NCI-H510A treated with DMSO at 0.1 percent for 48 hours (cell line): ENCODE measurements at places on chromosomes 11 and 22.

DNA sequence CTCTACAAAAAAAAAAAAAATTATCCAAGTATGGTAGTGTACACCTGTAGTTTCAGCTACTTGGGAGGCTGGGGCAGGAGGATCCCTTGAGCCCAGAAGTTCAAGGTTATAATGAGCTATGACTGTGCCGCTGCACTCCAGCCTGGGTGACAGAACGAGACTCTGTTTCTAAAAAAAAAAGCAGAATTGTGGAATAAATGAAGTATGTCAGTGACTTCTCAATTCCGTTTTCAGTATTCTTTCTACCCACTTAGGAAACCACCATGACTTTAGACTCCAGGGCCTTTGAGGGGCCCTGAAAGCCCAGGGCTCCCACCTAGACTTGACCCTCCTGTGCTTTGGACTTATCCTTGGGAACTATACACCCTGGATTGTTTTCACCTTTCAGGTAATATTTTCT, 6.5 kb upstream of the NUP160 start:
- no peak for DNase-seq

- no peak for DNase-seq
Measured at GRCh38 chr11:57216463-57216862, 20.6 kb downstream of the APLNR start.

GRCh38 chr11:122851366-122851966, 13.2 kb downstream of the CRTAM start:
- no peak for DNase-seq

DNA sequence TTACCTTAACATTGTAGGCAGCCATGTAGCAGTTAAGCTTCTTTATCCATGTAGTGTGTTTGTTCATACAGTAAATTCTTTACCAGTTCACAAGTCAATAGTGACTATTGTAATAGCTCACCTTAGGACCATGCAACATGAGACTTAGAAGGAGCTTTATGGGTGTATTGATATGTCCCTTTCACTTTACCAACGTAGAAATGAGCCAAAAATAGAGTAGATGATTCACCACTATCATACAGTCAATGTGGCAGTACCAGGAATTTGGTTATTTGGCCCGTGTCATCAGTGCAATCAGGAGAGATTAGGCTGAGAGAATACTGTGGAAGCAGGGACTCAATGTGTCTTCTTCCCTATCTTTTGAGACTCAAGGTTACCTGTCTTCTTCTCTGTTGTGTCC, 4.7 kb downstream of the ZDHHC13 start:
- no peak for DNase-seq

DNA sequence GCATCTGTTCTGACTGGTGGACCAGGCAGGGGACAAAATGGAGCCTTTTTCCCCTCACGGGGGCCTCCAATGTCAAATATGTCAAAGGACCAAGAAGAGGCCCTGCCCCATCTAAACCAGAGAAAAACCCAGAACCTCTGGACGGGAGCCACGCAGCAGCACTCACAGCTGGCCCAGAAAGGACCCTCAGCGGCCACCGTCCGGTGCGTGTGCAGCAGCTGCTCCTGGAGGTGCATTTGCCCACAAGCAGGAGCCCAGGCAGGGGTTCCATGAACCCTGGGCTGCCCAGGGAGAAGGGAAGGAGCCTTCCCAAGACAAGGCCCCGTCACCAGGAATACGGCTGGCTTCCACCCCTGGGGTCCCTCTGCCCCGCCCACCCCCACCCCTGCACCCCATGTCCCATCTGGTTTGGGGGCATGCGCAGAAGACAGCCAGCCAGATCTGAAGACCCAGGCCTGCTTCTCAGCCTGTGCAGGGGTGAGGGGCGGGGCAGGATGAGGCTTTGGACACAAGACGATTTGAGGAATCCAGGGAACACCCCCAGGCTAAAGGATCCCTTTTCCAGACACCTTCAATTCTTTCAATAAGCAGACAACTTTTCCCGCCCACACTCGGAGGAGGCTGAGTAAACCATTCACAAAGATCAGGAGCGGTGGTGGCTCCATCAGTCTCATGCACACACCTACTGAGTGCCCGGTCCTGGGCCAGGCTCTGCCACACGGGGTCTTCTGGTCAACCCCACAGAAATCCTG, 423.1 kb downstream of the SHANK2 start:
- no peak for DNase-seq

DNA sequence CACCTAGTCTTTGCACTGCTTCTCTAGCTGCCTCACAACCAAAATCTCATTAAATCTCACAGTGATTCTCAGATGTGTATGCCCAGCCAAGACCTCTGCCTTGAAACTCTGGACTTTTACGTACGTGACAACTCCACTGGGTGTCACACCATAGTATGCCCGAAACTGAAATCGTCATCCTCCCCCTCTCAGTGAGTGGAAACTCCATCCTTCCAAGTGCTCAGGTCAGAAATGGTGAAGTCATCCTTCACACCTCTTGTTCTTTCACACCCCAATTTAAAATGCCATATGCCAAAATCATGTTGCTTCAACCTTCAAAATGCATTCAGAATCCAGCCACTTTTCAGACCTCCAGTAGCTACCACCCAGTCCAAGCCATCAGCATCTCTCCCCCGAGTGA, 42.5 kb downstream of the SFI1 start:
- DNase-seq: no peak

DNA sequence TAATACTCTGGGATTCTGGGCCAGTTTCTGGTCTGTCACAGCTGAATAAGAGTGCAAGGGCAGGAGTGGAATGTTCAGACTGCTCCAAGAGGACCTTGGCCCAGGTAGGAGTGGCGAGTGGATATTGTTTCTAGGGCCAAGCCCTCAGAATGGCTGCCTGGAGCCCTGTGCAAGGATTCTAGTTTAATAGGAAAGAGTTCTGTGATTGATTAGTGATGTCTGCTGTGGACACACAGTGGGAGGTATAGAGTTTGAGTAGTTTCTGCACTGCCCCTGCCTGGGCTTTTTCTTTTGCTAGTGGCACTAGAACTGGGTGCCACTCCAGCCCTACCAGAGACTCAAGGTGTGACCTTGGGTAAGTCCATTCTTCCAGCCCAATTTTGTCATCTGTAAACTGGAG, 9.7 kb upstream of the MPPED1 start:
- no peak for DNase-seq

DNA sequence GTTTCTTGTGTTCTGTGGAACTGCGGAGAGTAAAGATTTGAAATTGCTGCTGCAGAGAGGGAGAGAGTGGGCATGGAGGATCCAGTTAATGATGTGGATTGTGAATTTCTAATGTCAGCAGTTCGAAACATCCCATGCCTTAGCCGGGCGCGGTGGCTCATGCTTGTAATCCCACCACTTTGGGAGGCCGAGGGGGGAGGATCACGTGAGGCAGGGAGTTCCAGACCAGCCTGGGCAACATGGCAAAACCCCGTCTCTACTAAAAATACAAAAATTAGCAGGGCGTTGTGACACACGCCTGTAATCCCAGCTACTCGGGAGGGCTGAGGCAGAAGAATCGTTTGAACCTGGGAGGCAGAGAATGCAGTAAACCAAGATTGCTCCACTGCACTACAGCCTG, 1.1 kb upstream of the CAVIN3 start:
- DNase-seq: no peak

- no peak for DNase-seq
Measured at GRCh38 chr22:47279337-47279736, 516.9 kb downstream of the TBC1D22A start.

DNA sequence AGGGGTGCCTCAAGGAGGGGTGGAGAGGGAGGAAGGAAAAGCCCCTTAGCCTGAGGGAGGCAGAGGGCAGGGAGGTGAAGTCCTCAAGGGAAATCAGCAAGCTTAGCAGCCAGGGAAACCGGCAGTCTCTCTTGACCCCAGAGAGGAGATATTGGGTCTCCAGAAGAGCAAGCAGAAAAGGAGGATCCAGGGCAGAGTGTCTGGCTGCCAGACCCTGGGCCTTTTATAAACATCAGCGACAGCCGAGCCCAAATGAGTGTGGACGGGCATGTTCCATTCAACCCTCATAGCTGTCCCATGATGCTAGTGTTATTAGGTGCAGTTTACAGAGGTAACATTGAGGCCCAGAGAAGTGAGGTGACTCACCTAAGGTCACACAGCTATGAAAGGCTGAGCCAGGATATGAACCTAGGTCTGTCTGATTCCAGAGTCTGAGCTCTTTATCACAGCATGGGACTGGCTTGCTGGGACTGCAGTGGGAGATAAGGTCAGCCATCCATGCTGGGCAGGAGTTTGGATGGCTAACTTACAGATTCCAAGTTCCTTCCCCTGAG, 9.3 kb downstream of the PRDM11 start:
- no peak for DNase-seq

DNA sequence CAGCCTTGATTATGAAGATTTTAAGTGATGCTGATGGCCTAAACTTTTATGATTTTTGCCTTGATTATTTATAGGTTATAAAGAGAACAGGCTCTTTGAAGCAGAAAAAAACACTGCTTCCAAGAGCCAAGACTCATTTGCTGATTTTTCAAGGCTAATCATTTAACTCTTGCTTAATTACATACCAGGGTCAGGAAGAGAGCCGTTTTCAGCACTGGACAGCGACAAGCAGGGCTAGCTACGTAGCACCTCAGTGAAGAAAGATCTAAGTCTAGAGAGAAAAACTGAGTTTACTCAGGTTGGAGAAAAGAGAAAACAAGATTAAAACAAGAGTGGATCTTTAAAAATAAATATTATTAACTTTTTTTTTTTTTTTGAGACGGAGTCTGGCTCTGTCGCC, 615.4 kb upstream of the B3GAT1 start:
- DNase-seq: no peak

GRCh38 chr22:25370322-25370721, 150.9 kb downstream of the CRYBB2 start:
- DNase-seq: no peak

GRCh38 chr22:30314915-30315314, 11.8 kb downstream of the TBC1D10A start:
- DNase-seq: no peak

- no peak for DNase-seq
Measured at GRCh38 chr11:78234006-78234405, 45.3 kb downstream of the USP35 start.

GRCh38 chr22:37563153-37564081, 3.1 kb downstream of the CDC42EP1 start:
- no peak for DNase-seq

GRCh38 chr11:95143106-95143681, 53.5 kb downstream of the ENDOD1 start:
- DNase-seq: no peak

GRCh38 chr11:118342503-118343161, at the start of gene CD3D:
CD3D (minus strand) TSS chr11:118342705; CDS start chr11:118342607, 98 bp downstream.
- no peak for DNase-seq

- no peak for DNase-seq
Measured at GRCh38 chr11:127866109-127866508, 721.2 kb downstream of the ETS1 start.

- peak; percentile 86 for DNase-seq
Measured at GRCh38 chr11:65551572-65552387, 6.4 kb downstream of the LTBP3 start.

DNA sequence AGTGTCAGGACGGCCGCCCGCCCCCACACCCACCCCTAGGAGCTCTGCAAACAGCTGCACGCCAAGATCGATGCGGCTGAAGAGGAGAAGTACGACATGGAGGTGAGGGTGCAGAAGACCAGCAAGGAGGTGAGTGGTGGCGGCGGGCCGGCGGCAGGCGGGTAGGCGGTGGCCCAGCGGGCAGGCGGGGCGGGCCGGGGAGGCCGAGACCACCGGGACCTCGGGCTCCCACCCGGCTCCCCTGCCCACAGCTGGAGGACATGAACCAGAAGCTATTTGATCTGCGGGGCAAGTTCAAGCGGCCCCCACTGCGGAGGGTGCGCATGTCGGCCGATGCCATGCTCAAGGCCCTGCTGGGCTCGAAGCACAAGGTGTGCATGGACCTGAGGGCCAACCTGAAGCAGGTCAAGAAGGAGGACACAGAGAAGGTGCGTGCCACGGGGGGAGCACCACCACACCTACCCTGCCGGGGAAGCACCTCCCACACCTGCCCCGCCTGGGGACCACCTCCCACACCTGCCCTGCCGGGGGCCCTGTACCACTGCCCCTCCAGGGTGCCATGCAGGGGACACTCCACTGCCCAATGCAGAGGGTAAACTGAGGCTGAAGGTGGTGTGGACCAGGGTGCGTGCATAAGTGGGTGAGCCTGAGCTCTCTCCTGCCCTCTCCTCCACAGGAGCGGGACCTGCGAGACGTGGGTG, 2.1 kb downstream of the TNNI2 start:
- DNase-seq: no peak

DNA sequence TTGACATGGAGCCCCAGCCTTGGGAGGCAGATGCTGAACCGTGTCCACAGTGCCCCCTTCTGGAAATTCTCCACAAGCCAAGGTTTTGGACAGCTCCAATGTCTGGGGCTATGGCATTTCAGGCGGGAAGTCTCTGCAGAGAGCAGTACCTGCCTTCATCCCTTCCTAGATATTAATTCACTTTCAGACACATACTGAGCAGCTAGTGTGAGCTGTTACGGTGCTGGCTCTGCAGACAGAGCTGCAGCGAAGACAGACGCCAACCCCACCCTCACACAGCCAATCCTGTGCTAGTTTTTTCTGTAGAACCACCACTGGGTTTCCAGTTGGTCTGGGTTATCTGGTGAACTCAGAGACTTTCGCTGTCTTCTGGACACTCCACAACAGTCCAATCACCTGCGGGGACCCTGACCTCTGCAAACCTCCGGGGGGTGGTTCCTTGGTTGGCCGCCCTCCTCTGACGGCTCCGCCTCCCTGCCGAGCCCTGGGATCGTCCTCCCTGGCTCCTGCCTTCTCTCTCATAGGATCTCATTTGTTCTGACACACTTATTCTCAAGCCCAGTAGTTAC, 9.1 kb downstream of the LMF2 start:
- DNase-seq: peak; percentile 68
